ENCODE measurements at places on chromosomes 16 and 17.
A peak's percentile ranks its signal among the peaks of the same experiment; 100 is the strongest.

GRCh38 chr16:51312363-51313150 lies 161.5 kb upstream of the SALL1 start:
- H3K4me1 ChIP-seq, result no peaks in the 10 kb centered on the region
- H3K27ac ChIP-seq, result no peak overlapping the region
- no peak overlapping the region for H3K4me3 ChIP-seq
- no peaks in the 10 kb centered on the region for H3K27me3 ChIP-seq
- no peak for DNase-seq

DNA sequence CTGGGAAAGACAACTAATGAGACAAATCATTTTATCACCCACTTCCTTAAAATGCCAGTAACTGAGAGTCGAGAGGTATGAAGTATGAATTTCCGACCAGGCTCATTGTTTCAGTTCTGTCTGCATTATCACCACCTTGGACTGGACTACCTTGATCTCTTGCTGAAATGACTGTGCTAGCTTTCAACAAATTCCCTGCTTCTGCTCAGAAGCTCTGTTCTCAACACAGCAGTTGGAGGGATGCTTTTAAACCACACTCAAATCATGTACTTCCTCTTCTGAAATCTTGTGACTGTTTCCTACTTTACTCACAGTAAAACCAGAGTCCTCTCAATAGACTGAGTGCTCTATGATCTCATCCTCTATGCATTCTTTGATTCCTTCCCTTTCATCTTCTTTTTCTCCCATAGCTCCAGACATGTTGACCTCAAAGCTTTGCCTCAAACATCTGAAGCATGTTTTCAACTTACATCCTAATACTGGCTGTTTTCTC lies 195.8 kb downstream of the KCNJ2 start:
- H3K36me3 ChIP-seq, result no peaks in the 10 kb centered on the region
- DNase-seq, result no peak
- H3K27me3 ChIP-seq, result no peaks in the 10 kb centered on the region

DNA sequence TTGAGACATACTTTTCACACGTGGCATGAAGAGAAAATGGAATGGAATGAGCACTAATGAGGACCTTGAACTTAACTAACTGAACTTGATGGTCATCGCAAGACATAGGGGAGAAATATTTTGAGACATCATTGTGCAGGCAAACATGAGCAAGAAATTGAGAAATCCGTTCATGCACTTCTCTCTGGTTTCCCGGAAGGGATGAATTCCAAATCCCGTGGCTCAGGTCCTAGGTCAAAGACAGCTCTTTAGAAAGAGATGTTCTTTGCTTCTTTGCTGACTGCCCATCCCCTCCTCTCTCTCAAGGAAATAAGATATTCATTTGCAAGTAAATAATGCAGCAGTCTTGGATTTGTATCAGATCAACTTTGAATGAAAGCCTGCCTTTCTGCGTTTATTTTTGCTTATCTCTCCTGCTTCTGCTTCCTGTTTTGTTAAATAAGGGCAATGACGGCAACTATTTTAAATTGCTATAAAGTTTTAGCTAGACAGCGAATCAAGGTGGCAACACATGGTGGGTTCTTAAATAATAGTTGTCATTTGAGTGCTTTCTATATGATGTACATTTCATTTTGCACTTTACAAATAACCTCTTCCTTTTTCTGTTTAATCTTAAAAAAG lies 657.8 kb downstream of the MAF start:
- peaks cover 2% of the 10 kb centered on the region for H3K27me3 ChIP-seq
- H3K4me3 ChIP-seq, result no peak overlapping the region
- no peak for DNase-seq
- no peak overlapping the region for H3K27ac ChIP-seq
- no peaks in the 10 kb centered on the region for H3K36me3 ChIP-seq
- H3K4me1 ChIP-seq, result no peaks in the 10 kb centered on the region

GRCh38 chr17:59498530-59499307 lies 66.7 kb upstream of the DHX40 start:
- H3K27ac ChIP-seq, result no peak overlapping the region
- no peaks in the 10 kb centered on the region for H3K36me3 ChIP-seq
- no peak for DNase-seq
- H3K4me1 ChIP-seq, result peaks cover 7% of the 10 kb centered on the region

DNA sequence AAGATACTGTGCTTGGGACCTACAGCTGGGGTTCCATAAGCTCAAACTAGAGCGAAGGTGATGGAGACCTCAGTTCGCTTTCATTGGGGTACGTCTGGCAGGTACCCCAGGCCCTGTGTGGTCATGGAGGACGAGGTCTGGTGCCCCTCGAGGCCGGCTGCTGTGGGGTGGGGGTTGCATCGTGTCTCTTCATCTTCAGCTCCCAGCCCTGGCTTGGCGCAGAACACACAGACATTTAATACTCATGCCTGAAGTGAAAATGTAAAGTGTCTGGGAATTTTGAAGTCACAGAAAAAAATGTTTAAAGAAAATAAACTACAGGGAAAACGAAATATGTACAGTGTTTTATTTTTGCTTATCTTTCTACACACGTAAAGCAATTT lies 80.5 kb downstream of the TBC1D16 start:
- peaks cover 9% of the 10 kb centered on the region for H3K27me3 ChIP-seq
- DNase-seq, result no peak
- H3K4me1 ChIP-seq, result no peaks in the 10 kb centered on the region

DNA sequence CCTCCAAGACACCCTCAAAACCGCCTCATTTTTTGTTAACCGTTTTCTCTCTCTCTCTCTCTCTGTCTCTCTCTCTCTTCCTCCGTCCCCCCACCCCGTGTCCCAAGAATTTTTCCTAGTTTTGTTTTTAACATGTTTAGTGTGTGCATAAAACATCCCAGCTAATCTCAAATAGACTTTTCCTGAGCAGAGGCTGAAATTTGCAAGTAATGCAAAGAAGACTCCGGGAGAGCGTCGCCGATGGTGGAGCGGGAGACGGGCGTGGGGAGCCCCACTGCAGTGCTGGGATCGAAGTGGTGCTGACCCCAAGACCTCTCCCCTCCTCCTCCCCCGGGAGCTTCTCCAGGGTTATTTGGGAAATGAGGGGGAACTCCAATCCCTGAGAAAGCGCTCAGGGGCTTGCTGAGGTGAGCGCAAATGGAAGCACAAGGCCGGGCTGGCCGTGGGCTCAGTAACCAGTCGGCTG lies 4.7 kb upstream of the DLX4 start:
- H3K4me1 ChIP-seq, result peaks cover 33% of the 10 kb centered on the region
- H3K27me3 ChIP-seq, result peaks cover 69% of the 10 kb centered on the region
- peaks cover 1% of the 10 kb centered on the region for H3K36me3 ChIP-seq
- no peak overlapping the region for H3K4me3 ChIP-seq

DNA sequence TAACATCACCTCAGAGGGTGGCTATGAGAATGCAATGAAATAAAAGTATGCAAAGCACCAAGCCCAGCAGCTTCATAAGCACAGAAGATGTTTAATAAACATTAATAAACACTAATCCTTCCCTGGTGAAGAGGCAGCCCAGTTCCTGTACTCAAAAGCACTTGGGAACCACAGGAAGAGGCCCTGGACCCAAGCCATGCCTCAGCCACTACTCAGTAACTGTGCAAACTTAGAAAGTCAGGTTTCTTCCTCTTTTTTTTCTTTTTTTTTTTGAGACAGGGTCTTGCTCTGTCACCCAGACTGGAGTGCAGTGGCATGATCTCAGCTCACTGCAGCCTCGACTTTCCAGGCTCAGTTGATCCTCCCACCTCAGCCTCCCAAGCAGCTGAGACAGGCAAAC lies 5.3 kb downstream of the ARHGAP17 start:
- no peak overlapping the region for H3K4me3 ChIP-seq
- H3K27me3 ChIP-seq, result no peaks in the 10 kb centered on the region
- DNase-seq, result no peak
- peaks cover 51% of the 10 kb centered on the region for H3K36me3 ChIP-seq
- H3K27ac ChIP-seq, result peak overlapping the region; percentile 68

Data from activated CD8-positive, alpha-beta T cell treated with anti-CD3 and anti-CD28 coated beads, Interleukin-2, amount 10 ng/mL, durations not matched to agents 7 days and 5 days (primary cell).